ENCODE measurements at places on chromosomes 2 and 18.

- DNase-seq = no peak
These were observed 872 bp downstream of the RDH14 start for GRCh38 chr2:18559531-18560030.

DNA sequence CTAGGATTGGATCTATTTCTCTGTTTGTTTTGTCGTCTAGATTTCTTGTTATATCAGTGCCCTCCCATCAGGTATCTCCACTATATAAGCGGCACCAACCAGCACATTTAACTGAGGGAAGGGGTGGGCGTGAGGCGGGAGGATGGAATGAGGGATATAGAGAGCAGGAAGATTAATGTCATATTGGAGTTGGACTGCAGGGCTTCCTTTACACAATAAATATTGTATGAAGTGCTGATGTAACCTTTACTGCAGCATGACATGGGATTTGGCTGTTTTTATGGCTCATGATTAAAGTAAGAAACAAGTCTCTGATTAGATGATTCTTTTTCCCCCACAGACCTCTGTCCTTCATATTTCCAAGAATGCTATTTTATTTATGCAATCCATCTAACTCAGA lies 54.8 kb downstream of the TMEM200C start:
- no peak for DNase-seq

DNA sequence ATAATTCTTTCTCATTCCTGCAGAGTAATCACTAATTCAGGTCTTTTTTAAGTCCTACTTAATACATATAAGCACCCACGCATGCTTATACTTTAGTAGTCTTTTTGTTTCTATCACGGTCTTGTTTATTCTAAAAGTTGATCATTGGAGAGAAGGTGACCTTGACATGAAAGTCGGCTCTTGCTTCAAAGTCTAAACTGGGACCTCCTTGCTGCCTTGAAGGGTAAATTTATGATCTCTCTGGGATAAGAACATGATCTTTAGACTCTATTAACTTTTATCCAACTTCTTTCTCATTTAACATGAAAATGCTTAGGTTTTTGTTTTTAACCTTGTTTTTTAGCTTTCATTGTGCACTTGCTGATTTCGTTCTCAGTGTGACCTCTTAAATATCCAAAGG lies 792.3 kb downstream of the DPP10 start:
- no peak for DNase-seq

GRCh38 chr2:74588664-74589063 lies 34.1 kb downstream of the DOK1 start:
- no peak for DNase-seq

DNA sequence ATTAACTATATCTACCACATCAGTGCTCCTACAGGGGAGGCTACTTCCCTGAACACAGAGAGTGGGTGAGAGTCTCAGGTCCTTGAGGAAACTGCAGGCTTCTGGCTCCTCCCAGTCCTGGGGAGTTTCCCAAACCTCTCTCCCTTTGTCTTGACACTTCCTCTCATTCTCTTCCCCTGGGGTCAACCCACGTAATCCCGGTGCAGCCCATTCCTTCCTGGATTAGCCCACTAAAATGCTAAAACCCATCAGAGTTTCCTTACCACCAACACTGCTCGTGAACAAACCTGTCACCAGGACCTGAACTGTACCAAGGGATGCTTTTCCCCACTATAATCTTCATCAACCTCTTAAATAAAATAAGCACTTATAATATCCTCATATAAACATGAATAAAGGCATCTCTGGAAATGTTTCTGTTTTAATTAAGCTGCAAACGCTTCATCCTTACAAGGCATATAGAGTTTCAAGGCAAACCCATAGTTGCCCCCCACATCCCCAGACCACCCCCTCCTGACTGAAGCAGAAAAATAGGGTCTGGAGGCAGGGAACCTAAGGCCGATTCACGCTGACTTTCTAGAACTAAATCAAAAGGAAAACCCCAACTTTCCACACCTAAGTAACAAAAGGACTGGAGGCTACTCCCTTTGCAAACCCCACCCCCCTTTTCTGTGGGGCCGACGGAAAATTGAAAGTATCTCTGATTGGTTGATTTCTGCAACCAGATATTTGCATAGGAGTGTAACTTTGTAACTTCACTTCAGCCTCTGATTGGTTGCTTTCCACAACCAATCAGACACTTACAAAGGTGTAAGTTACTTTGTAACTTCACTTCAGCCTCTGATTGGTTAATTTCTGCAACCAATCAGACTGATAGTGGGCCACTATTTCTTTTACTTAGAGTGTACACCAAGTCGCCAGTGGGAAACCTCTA lies 19.0 kb downstream of the TMSB10 start:
- DNase-seq = no peak

DNA sequence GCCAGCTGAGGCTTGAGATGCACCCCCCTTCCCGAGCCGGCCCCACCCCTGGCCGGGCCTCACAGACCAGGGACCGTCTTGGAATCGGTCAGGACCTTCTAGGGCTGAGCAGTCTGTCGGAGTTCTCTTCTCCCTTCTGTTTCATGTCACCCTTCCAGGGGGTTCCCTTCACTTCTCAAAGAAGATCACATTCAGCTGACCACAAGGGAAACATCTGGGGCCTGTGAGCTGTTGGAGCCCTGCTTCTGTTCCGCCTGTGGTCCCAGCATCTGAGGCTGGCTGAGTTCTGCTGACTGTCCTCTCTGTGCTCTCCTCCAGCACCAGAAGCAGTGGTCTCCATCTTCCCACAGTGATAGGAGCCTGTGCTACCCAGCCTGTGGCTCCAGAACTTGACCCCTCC lies 106.5 kb downstream of the SEPTIN10 start:
- DNase-seq = no peak

DNA sequence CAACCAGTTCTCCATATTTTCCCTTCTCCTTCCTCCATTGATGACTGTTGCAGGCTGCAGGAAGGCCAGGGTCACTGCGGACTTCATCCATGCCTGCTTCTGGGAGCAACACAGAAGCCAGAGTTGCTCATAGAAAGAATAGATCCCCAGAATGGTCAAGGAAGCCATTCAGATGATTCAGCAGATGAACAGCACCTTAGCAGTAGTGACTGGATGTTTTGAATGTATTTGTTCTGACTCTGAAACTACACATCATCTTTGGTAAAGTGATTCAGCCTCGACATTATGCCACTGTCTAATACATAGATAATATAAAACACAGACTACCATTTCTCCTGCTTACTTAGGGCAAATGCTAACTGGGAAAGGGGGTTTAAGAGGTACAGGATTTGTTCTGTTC lies 411.6 kb downstream of the RND3 start:
- peak; percentile 33 for DNase-seq

- DNase-seq = no peak
These were observed 11.0 kb upstream of the HK2 start for GRCh38 chr2:74822771-74823566.

- no peak for DNase-seq
These were observed 13.3 kb downstream of the BCL2 start for GRCh38 chr18:63306249-63306648.

GRCh38 chr2:17311771-17312511 lies 206.3 kb downstream of the RAD51AP2 start:
- DNase-seq = peak; percentile 13

- no peak for DNase-seq
These were observed 52.7 kb upstream of the LDLRAD4 start for GRCh38 chr18:13165636-13166423.

DNA sequence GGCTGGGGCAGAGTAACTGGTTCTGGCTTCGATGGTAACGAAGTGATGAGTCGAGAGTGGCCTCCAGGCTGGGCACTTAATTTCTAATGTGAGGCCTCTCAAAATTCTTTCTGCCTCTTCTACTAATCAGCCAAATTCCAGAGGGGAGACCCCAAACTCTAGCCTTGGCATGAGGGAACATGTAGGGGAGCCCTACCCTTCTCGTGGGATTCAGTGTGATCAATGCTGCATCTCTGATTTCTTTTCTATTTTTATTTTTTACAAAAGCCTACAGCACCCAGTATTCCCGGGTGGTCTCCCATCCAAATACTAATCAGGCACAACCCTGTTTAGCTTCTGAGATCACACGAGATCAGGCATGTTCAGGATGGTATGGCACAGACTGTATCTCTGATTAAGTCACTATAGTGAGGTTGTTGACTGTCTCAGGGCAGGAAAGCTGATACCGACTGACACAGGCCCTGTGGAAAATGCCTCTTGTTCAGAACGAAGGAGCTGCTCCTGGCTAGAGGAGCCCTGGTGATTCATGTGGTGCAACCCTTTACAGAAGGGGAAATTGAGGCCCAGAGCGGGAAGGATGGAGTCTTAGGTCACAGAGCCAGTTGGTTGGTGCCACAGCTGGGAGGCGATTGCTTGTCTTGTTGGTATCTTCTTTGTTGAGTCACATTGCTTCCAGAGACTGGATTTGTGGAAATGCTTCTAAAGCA lies 126.3 kb upstream of the HS6ST1 start:
- no peak for DNase-seq

Measured in fibroblast of skin of left quadriceps (primary cell).